NCI-H82 (cell line): ENCODE measurements at places on chromosomes 5 and 9.

GRCh38 chr9:130292106-130292505 is 26.5 kb downstream of the HMCN2 start:
- DNase-seq: no peak

- DNase-seq: no peak
Observed at GRCh38 chr5:16580382-16580781, 36.4 kb downstream of the RETREG1 start.

GRCh38 chr9:35732800-35733541 is 505 bp downstream of the CREB3 start:
- peak; percentile 77 for DNase-seq

- DNase-seq: no peak
Observed at GRCh38 chr9:14936491-14936890, 26.3 kb upstream of the FREM1 start.

DNA sequence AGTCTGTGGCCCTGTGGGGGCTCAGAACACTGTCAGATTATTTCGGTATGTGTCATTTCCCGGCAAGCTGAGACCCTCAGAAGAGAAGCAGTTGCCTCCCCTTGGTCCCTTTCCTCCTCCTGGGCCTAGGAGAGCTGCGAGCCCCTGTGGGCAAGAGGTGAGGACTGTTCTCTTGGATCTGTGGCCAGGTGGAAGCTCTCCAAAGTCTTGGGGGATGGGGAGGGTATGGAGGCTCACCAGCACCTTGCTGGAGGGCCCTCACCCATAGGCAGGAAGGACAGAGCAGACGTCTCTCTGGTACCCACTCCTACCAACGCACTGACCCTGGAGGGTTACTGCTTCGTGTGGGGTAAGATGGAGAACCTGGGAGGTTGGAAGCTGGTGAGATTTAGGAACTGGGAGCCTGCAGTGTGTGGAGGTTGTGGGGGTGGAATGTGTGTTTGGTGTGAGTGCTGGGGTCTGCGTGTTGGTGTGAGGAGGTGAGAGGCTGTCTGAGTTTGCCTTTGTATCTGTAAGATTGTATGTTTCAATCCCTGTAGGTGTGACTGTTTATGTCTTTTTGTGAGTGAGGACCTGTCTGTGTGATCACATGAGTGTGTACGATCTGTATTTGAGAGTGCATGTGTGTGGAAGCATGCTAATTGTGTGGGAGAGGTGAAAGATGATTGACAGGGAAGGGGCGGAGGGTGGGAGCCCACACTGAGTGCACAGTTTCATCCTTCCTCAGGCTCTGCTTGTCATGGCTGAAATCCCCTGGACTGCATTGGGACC is 52.4 kb upstream of the PSD2 start:
- DNase-seq: peak; percentile 33

DNA sequence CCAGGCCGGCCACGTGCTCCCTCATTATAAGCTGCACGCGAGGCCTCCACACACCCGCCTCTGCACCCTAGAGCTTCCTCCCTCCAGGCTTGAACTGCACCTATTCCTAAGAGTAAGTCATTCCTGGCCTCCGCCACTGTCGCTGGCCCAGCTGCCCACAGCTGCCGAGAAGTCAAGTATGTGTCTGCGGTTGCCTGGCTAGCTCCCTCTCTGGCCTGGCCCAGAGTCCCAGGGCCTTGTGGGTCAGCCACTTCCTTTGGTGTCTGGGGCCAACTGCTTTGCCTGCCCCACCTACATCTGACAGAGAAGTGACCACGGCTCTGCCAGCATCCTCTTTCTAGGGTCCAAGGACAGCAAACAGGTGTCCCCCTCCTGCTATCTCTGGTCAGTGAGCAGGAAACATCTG is 18.3 kb downstream of the ABO start:
- DNase-seq: no peak

GRCh38 chr5:133930061-133930812 is 38.2 kb downstream of the C5orf15 start:
- DNase-seq: no peak

GRCh38 chr9:79377339-79377855 is 194.4 kb upstream of the TLE4 start:
- DNase-seq: no peak

- peak; percentile 76 for DNase-seq
Observed at GRCh38 chr5:5492087-5492933, 69.8 kb downstream of the ICE1 start.

- no peak for DNase-seq
Observed at GRCh38 chr9:136881691-136882108, 4.6 kb upstream of the TRAF2 start.

GRCh38 chr5:159050316-159051143 is 49.2 kb downstream of the EBF1 start:
- DNase-seq: peak; percentile 38

GRCh38 chr9:16136961-16137360 is 584.1 kb downstream of the CCDC171 start:
- DNase-seq: peak; percentile 62

DNA sequence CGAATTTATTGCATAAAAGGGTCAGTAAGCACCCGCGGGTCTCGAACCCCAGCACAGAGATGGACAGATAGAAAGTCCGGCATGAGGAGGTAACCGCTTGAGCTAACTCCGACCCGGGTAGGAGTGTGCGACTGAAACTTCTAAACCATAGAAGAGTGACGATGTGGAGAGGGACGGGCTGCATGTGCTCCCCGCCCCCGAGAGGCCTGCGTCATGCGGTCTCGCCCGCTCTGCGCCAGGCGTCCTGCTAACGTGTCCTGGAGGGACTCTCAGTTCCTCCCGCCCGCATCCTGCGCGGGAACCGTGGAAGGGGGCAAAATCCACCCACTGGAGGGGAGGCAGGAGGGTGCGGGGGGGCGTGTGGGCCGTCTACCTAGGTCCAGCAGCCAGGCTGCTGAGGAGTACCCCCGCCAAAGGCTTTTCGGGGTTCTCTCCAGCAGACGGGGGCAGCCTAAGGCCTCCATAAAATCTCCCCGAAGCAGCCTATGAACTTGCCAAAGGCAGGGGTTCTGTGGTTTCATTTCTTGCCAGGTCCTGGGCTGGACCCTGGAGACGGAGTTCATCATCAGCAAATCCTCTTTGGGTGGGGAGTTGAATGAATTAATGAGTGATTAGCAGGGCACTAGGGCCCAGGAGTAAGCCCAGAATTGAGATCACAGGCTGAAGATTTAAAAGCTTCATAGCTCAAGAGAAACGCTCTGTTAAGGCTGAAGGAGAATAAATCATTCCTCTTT is 51.9 kb downstream of the TGFBI start:
- DNase-seq: peak; percentile 60

GRCh38 chr5:129852747-129853352 is 51.4 kb upstream of the CHSY3 start:
- DNase-seq: peak; percentile 83

- no peak for DNase-seq
Observed at GRCh38 chr9:124295159-124295794, 37.5 kb downstream of the NEK6 start.

GRCh38 chr5:1515921-1516571 is 7.7 kb downstream of the LPCAT1 start:
- no peak for DNase-seq

DNA sequence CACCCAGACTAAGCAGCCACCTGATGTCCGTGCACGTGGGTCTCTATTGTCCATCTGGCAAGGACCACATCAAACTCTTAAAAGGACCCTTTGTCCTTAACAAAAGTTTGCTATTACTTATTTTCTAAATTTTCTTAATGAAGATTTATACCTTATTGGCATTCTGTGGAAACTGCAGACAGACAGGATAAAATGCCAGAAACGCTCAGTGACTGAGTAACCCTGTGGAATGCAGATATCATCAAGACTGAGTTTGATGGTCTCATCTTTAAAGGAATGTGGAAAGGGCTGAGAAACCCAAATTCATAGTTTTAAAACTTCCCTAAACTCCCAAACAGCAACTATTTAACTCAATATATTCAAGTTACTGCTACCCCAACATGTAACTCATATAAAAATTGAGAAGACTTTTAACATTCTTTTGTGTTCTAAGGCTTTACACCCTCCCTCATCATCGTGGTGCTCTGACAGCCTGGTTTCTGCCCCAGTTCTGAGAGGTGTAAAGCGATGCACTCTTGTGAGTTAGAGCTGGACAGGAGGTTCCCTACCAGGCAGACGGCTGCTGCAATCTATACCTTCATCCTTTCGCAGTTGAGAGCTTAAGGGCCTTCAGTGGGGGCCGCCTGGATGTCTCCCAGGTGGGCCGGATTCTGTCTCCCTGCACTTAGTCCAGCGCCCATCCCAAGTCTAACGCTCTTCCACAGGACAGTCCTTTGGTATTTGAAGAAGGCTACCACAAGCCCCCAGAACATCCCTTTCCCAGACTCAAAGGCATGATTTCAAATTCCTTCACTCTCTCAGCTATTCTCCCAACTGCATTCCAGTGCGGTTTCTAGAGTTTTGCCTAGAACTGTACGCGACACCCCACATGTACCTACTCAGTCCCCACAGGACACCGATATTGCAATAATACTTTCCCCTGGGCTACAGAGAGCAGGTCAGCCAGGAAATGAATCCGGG is 68.9 kb downstream of the DAP start:
- DNase-seq: no peak

GRCh38 chr9:133320421-133320881 is 15.5 kb downstream of the SURF6 start:
- DNase-seq: no peak

DNA sequence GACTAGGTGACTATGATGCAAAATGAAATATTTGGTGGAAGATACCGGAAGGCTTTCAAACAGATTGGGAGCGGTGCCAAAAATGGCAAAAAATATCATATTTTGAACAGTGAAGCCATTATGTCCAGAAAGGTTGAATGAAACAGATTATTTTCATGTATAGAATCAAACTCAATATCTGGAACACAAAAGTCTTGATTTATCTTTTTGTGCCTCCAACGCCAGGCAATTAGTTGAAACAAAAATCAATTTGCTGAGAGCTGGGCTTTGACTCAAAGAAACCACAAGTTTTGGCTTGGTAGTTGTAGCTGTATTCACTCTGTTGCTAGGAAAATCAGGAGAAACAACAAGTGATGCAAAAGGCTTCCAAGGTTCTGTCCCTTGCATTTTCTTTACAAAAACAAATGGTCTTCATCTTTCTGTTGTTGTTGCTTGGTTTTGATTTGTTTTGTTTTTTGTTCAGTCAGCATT is 421.7 kb upstream of the TYRP1 start:
- no peak for DNase-seq

GRCh38 chr5:38417658-38418017 is 138.8 kb downstream of the LIFR start:
- DNase-seq: no peak

GRCh38 chr5:139664086-139664693 is 16.0 kb downstream of the CXXC5 start:
- DNase-seq: no peak

GRCh38 chr5:169828385-169828784 is 151.9 kb downstream of the INSYN2B start:
- no peak for DNase-seq

- no peak for DNase-seq
Observed at GRCh38 chr9:79447762-79448161, 124.0 kb upstream of the TLE4 start.
